Fibroblast of villous mesenchyme (primary cell): ENCODE measurements at places on chromosomes 2 and 18. TPM values are rescaled to one million over a fixed set of nuclear protein-coding genes. Genes with fewer than 3 reads are reported as not detected.

GRCh38 chr2:114368705-114369104, 73.7 kb upstream of the DPP10 start:
- DNase-seq, result no peak

- DNase-seq, result no peak
Measured at GRCh38 chr2:57313678-57314077, 732.9 kb upstream of the VRK2 start.

Gene SLC5A6
- total RNA-seq, result 20.9 and 25.9 TPM in 2 replicates

GRCh38 chr2:32838949-32839348, 107.8 kb upstream of the LTBP1 start:
- DNase-seq, result no peak

- no peak for DNase-seq
Measured at GRCh38 chr18:53486296-53486695, 738.2 kb downstream of the MBD2 start.

DNA sequence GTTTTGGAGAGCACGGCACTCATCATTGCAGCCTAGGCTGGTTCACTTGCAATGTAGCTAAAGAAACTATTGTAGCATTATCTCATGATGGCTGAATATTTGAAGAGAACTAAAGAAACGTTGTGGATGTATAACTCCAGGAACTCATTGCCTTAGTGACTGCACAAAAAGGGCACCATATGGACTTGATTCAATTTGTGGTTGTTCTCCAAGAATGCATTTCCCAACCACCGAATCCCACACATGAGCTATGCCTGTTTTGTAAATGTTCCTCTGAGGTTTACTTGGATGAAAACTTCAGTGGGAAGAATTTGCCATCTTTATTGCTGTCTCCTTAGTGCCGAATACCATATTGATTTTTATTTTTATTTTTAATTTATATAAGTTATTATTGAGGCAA, 43.5 kb downstream of the DOK6 start:
- DNase-seq, result peak; percentile 12

DNA sequence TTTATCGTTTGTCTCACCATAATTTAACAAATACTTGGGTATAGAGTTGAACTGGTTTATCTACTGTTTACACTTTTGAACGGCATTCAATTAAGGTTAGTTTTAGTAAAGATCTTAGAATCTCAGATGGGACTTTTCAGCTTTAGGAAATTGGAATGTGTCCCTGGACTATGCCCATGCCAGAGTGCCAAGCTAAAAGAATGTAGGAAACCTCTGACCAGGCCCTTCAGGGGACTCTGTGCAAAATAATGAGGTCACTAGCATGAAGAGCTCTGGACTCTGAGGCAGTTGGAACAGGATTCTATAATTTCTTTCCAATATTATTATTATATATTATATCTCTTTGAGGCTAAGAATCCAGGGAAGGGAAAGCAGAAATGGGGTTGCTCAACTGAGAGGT, 13.5 kb downstream of the DIS3L2 start:
- DNase-seq, result no peak

DNA sequence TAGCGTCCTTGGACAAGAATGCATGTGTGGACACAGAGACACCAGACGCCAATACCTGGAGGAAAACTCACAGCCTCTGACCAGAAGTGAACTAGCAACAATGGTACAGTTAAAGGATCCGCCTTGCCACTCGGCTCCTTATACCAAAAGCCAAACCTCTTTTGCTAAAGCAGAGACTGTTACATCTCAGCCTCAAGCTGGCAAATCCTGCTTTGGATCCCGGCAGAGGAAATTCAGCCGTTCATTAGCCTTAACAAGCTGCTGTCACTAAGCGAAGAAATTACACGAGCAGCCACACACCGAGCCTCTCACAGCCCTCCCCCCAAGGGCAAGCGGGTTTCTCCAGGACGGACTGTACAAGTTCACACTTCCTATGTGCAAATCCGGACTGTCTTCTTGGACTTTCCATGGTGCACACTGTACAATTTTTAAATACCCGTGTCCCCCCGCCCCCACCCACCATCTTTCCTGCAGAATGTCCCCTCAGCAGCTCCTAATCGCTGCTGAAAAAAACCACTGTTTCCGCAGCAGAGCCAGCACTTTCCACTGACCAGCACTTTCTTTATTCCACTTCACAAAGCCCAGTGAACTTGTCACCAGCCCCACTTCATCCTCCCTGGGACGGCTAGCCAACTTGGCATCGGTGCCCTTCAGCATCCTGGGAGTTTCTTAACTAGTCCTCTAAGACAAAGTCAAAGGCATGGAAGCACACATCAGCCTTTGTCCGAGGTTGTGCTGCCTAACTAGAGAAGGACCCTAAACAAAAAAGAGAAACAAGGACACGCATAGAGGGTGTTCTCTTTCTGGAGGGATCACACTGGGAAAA, 1.5 kb downstream of the KLF7 start:
- peak; percentile 52 for DNase-seq

DNA sequence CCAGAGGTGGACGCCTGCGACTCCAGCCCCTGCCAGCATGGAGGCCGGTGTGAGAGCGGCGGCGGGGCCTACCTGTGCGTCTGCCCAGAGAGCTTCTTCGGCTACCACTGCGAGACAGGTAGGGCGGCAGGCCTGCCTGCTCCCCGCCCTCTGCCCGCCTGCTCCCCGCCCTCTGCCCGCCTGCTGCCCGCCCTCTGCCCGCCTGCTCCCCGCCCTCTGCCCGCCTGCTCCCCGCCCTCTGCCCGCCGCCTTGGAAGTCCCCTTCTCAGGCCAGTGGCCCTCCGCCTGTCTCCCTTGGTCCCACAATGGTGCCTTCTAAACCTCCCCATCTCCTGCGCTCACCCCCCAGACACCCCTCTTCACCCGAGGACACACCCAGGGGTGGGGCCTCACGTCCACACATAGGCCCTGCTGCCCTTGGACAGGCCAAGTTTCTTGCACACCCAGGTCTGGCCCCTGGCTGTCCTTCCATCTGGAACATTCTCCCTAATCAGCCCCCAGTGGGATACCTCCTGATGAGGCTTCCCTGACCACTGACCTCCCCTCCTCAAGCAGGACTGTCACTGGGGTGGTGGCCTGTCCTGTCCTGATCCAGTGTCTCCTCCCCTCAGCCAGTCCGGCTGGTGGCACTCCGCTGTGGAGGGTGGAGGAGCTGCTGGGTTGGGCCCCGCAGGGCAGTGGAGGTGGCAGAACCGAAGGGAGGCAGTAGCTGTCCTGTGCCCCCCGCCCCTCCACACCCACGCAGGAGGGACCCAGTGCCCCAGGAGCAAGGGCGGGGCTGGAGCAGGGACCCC, 37.9 kb downstream of the MTERF4 start:
- DNase-seq, result no peak

DNA sequence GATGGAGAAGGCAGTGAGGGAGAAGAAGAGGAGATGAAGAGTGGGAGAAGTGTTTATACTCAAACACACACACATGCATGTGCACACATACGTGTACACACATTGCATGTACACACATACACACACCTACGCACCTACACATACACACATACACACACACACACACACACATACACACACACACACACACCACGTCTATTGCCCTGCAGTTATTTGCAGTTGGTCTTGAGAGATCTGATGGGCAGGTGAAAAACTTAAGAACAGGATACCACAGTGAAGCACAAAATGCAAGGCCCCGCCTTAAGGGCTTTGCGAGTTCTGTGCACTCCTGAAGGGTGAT, 190.2 kb downstream of the MYCN start:
- DNase-seq, result no peak
